Stimulated activated CD4-positive, alpha-beta T cell treated with anti-CD3 and anti-CD28 coated beads, Interleukin-4, amount 100 ng/mL, for 4 hours (primary cell): ENCODE measurements at places on chromosomes 11 and 22.

- no peak for DNase-seq
These were observed 72.3 kb downstream of the BDNF start for GRCh38 chr11:27627979-27628378.

- DNase-seq: no peak
These were observed 106.0 kb upstream of the ISX start for GRCh38 chr22:34960005-34960404.

DNA sequence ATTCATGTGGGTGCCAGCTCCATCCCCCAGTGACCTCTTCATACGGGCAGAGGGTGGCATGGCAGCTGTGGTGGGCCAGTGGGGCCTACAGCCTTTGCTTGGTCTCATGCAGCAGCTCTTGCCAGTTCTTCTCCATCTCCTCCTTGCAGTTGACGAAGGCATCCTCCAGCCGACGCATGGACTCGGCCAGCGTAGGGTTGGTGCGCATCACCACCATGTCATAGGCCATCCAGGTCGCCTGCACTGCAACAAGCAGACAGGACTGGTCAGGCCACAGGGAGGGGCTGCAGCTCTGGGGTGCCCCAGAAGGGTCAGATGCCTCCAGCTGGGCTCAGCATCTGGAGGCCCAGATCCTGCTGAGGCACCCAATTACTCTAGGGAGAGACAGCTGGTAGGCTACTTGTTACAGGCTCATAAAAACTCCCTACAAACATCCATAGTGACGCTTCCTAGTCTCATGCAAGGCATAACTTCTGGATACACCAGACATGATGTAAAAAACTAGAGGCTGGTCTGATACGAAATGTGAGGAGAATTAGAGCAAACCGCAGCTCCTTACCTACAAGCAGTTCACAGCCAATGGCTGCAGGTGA is 5.6 kb downstream of the KLHDC7B start:
- no peak for DNase-seq

GRCh38 chr11:3723014-3723708 is 52.0 kb upstream of the CHRNA10 start:
- no peak for DNase-seq

GRCh38 chr11:9046481-9046880 is 42.7 kb upstream of the NRIP3 start:
- DNase-seq: no peak

GRCh38 chr11:75472081-75472732 is 39.2 kb upstream of the KLHL35 start:
- no peak for DNase-seq

- DNase-seq: no peak
These were observed 8.5 kb downstream of the MARK2 start for GRCh38 chr11:63847363-63847762.

- DNase-seq: no peak
These were observed 60.6 kb downstream of the PTPRJ start for GRCh38 chr11:48040830-48041444.

DNA sequence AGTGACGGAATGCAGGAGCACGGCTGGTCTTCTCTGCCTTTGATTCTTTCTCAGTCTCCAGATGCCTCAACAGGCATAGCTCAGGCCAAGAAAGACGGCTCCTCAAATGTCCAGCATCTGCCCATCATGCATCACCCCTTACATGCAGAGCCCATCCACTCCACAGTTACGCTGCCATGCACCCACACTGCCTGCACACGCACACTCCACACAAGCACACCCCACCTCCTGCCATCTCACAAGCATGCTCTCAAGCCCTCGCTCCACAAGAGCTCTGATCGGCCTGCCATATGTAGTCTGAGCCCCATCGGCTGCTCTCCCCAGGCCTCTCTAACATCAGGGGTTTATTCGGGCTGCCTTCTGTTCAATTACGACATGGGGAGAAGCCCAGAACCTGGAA is 18.8 kb downstream of the SCN4B start:
- DNase-seq: no peak

DNA sequence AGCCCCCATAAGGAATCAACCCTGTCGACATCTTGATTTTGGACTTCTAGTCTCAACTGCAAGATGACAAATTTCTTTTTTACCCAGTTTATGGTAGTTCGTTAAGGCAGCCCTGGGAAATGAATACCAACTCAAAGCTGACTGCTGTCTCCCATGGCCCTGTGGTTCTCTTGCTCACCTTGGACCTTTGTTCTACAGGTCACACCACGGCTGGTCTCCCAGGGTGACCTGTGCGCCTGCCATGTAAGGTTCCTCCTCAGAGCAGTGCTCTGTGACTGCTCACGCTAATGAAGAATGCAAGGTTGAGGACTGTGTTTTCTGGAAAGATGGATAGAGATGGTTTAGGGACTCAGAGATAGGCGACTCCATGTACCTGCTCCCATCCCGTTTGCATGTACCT is 68.2 kb downstream of the ZNRF3 start:
- no peak for DNase-seq

DNA sequence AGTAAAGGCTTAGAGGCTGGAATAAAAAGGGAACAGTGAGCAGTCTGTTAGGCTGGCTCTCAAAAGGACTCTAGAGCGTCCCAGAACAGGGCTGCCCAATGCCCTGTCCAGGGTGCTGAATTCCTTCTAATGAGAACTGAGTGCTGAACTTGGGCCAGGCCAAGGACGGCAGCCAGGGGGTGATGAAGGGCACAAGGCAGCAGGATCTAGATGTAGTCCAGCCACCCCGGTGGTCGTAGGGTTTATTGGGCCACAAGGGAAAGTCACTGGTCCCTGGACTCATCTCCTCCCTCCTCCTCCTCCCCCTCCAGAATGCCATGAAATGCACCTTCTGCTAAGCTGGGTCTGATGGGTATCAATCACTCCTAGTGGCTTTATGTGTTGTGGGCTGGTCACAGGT is 19.2 kb downstream of the NPTXR start:
- peak; percentile 13 for DNase-seq

- no peak for DNase-seq
These were observed 43.5 kb upstream of the KCNJ11 start for GRCh38 chr11:17432002-17432401.

GRCh38 chr22:29207562-29208501 is 2.1 kb downstream of the EMID1 start:
- no peak for DNase-seq

DNA sequence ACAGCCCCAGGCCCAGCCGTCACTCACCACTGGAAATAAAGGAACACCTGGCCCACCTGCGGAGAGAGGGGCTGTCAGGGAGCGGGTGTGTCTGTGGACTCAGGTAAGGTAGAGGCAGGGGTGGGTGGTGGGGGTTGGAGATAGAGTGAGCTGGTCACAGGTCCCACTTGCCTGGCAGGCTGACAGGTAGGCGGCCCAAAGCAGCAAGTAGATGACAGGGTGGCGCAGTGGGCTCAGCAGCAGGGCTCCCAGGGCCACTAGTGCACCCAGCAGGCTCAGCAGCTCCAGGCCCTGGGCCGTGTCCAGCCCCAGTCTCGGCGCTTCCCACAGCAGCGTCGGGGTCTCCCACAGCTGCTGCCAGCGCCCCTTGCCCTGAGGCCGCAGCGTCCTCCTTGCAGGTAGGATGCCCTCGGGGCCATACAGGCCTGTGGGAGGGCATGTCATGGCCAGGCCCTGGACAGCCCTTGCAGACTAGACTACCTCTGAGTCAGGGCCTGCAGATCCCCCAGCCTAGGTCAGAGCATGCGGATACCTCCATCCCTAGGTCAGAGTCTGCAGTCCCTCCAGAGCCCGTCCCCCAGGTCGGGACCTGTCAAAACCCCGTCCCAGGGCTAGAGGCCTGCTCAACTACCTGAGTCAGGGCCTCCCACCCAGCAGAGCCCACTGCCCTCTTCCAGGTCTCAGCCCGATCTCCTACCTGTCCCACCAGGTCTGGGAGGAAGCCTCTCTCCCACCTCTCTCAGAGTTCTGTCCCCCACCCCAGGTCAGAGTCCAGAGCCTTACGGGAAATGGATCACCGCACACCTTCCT is 686 bp downstream of the LMF2 start:
- no peak for DNase-seq

DNA sequence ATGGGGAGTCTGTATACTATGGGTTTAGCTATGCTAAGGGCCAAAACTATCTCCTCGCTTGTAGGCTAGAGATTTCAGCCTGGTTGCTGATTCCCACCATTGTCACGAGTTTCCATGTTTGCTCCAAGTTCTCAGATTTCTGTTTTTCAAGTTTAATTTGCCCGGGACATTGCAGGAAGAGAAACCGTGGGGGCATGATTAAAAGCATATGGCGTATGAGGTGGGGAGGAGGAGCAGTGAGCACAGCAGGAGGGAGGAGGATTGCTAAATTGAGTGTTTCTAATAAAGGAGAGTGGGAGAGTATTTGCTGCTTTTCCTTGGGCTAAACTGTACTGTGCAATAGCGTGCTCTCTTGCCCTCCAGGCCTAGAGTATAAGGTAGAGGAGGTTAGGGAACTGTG is 558.4 kb downstream of the METTL15 start:
- DNase-seq: no peak

GRCh38 chr22:46233231-46233630 is 16.9 kb downstream of the CDPF1 start:
- no peak for DNase-seq

- DNase-seq: no peak
These were observed 60.9 kb downstream of the PDHX start for GRCh38 chr11:34977089-34977912.

DNA sequence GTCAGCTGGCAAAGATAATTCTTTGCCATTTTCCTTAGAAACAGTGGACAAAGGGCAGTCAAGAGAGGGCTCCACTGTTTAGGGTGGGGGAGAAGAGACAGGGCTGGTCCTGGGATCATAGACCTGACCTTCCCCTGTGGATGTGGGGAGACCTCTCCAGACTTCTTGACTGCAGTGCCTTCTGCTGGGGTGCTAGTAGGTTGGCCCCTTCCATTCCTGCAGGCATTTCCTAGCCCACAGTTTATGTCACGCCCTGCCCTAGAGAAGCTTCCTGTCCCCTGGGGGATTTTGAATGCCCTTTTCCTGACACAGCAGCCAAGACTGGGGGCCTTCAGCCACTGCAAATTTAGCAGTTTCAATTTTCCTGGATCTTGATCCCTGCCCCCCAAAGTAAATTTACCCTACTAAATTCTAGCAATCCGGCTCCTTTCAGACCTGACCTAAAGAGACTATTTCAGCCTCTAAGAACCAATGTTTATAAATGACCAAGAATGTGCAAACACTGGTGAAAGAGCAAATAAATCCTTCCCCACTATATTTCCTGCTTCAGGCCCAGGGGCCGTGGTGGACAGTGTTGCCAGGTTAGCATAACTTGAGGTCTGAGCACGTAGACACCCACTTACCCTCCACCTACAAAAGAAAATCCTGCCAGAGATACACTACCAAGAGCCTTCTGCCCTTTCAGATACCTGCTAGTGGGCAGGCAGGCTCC is 58.4 kb downstream of the PPFIBP2 start:
- no peak for DNase-seq

DNA sequence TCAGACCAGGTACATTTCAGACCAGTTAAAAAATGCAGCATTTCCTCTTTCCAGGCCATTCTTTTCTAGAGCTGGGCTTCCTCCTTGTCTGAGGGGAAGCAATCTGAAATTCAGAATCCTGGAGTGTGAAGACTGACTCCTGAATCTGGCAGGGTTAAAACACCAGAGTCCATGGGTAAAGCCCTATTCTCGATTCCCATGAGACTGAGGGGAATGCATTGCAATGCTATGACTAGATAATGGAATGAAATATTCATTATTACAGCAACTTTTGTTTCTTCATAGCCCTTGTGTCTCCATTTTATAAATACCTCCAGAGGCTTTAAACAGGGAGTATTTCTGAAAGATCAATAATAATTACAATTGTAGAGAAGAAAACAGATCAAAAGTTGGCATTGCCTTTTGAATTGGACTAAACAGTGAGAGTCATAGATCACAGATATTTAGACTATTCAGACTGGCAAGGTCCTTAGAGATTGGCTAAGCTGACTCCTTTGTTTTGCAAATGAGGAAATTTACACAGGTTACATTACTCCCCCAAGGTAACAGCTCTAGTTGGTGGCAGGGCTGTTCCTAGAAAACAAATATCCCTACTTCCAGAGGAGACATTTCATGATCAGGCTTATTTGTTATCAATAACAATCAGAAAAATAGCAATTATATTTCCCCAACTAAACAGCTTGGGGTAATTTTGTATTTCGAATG is 632.6 kb upstream of the KIRREL3 start:
- DNase-seq: no peak

DNA sequence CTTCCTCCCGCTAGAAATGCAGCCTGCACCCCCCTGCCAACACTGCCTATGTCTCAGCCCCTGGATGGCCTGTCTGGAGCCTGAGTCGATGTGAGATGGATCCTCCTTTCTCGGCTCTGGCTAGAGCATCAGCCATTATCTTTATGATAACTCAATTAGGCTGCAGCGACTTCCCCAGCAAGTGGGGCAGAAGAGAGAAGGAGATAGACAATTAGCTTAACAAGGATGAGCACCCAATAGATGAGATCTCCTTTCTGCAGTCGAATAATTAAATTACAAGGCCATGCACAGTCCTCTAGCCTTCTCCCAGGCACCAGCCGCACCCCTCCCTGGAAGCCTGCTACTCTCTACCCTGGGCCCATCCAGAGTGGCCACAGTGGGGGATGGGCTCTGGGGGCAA is 179.3 kb downstream of the CEP164 start:
- no peak for DNase-seq

- no peak for DNase-seq
These were observed 42.6 kb upstream of the SCUBE2 start for GRCh38 chr11:9133956-9134355.

GRCh38 chr11:92505689-92506088 is 281.1 kb downstream of the FAT3 start:
- DNase-seq: no peak

- no peak for DNase-seq
These were observed 8.6 kb upstream of the POLDIP3 start for GRCh38 chr22:42623301-42623751.

DNA sequence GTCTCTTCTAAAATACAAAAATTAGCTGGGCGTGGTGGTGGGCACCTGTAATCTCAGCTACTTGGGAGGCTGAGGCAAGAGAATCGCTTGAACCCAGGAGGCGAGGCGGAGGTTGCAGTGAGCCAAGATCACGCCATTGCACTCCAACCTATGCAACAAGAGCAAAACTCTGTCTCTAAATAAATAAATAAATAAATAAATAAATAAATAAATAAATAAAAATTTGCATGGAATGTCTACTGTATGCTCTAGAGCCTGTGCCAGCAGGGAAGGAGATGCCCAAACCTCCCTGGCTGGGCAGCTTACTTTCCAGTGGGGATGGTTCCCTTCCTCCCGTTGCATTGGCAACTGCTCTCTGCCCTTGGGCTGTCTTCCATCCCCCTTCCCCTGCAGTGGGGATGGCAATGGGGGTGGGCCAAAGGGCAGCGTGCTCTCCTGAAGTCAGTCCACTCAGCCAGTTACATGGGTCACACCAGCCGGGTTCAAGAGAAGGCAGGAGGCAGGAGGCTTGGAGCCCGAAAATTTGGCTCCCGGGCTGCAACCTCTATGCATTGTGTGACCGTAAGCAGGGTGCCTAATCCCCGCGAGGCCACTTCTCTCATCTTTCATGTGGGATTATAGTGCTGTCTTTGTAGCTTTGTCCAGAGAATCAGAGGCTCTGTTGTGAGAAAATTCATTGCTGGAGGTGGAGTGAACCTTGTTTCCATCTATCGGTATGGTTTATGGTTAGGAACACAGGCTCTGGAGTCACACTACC is 1.4 kb upstream of the LRRC10B start:
- no peak for DNase-seq
